Activated T-cell treated with anti-CD3 and anti-CD28 coated beads for 48 hours (primary cell): ENCODE measurements at places on chromosomes 7 and 10.

- no peak for DNase-seq
Observed at GRCh38 chr7:29142021-29142727, 4.2 kb downstream of the CPVL start.

GRCh38 chr7:127387974-127388373 is 4.5 kb downstream of the ZNF800 start:
- no peak for DNase-seq

- DNase-seq = no peak
Observed at GRCh38 chr7:66348531-66348930, 143.4 kb downstream of the TPST1 start.

DNA sequence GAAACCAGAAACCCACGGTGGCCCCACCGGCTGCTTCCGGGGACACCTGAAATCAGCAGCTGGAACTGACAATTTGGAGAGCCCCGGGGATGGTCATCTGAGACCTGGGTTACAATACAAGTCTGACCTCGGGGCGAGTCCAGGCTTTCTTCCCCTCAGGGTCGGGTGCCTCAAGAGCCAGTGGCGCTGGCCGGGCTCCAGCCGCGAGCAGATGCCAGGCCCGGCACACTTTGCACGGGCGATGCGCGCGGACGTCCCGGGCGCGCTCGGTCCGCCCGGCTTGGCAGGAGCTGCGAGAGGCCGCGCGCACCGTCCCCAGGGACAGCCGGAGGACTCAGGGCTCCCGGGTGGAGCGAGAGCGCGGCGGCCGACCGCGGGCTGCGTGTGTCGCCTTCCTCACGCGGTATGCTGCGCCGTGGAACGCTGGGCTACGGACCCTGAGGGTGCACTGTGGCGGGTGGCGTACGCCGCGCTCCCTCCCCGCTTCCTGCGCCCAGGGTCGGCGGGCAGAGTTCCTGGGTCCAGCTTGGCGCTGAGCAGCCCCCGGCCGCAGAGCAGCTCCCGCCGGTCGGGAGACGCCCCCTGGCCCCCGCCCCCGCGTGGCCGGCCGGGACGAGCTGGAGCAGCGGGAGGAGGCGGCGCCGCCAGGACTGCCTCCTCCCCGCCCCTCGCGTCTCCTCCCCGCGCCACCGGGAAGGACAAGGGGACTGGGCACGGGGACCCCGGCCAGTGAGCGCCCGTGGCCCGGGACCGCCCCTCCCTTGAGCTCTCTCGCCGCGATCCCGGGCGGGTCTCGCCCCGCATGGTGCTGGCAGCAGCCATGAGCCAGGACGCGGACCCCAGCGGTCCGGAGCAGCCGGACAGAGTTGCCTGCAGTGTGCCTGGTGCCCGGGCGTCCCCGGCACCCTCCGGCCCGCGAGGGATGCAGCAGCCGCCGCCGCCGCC is at the start of gene RBM20:
Gene RBM20 (plus strand): TSS at position 684 of the 945 bp plus-strand sequence. CDS start 119 bp downstream, at position 803.
- peak; percentile 12 for DNase-seq

GRCh38 chr7:69060516-69060915 is 537.8 kb upstream of the AUTS2 start:
- DNase-seq = no peak
